GM06990 (cell line): ENCODE measurements at places on chromosomes 11 and 22.

DNA sequence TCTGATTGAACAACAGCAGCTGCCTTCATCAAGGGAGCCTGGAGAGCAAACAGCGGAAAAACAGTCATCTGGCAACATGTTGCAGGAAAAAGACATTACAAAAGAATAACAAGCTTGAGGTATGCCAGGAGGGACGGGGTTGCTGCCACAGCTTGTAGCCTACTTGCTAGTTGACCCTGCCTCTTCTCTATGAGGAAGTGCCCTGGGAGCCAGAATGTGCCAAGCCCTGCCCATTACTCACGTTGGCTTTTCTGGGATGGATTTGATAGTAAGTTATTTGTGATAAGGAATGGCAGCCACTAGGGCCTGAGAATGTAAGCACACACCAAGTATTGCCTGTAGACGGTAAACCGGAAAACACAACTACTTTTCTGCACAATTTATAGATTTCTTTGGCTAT lies 113.5 kb upstream of the KIRREL3 start:
- no peak for DNase-seq

GRCh38 chr11:8685306-8685705 lies 2.7 kb downstream of the RPL27A start:
- DNase-seq: no peak

- DNase-seq: no peak
These were observed 1313.6 kb downstream of the TBC1D22A start for GRCh38 chr22:48076008-48076407.

- DNase-seq: no peak
These were observed 71.2 kb downstream of the CLPB start for GRCh38 chr11:72363112-72363511.

DNA sequence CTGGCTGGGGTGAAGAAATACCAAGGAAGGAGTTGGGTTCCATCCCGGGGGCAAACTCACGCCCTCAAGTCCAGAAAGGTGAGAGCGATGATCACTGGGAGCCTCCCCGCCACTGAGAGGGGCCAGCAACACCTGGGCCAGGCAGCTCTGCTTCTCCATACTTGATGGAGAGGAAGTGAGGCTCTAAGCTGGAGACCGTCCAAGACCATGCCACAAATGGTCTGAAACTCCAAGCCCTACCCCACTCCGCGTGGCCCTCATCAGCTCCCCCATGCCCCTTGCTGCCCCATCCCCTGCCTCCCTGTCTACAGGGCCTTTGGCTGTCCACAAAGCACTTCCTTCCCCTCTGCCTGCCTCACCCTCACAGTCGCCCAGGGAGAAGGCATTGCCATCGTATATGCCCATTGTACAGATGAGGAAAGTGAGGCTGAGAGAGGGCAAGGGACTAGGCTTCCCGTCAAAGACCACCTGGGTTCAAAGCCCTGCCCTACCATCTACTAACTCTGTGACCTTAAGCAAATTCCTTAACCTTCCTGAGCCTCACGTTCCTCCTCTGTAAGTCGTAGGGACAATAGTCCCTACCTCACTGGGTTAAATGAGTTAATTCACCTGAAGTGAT lies 4.4 kb upstream of the PDGFB start:
- no peak for DNase-seq

GRCh38 chr22:27885977-27886842 lies 32.8 kb downstream of the PITPNB start:
- DNase-seq: no peak

GRCh38 chr11:8717876-8718753 lies 35.5 kb downstream of the RPL27A start:
- DNase-seq: peak; percentile 14

DNA sequence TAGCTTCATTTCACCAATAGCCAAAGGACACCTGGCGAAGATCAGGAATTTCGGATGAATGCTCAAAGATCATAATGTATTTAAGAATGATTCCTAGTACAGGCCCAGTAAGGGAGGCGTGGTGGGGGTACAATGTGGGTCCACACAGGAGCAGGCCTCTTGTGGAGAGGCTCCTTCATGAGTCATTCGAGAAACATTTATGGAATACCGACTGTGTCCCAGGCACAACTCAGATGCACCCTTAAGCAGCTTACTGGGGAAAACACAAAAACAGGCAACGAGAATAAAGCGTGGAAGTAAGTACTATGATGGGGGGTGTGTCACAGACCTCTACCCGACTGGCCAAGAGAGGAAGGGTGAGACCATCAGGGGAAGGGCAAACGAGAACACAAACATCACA lies 44.5 kb downstream of the SMCO4 start:
- no peak for DNase-seq

- DNase-seq: peak; percentile 58
These were observed at the start of gene MCAM for GRCh38 chr11:119316729-119317591. MCAM (minus strand) TSS chr11:119317130; CDS start chr11:119317101, 29 bp downstream.

- no peak for DNase-seq
These were observed 59.5 kb upstream of the SEZ6L start for GRCh38 chr22:26109686-26110315.
